ENCODE measurements at places on chromosomes 5 and 9.

DNA sequence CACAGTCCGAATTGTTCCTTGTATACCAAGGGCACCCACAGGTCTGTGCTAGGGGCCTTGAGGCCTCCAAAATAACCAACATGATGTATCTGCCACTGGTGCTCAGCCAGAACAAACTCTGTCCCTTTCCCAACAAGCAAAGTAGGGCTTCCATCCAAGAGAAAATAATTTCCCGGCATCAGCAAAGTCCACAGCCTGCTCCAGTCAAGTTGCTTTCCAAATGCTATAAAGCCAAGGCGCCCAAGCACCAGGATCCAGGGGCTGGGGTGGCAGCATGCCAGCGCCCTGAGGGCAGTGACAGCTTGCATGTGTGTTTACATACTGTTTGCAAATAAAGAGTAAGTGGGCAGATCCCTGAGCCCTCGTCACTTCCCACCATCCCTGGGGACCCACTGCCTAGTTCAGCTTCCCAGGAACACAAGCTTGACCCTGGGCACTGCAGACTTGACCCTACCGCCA is 155.9 kb downstream of the ERCC6L2 start:
- DNase-seq: no peak

- DNase-seq: no peak
Observed at GRCh38 chr5:6356578-6357164, 21.7 kb downstream of the MED10 start.

GRCh38 chr9:132135456-132135855 is 26.4 kb upstream of the NTNG2 start:
- DNase-seq: no peak

DNA sequence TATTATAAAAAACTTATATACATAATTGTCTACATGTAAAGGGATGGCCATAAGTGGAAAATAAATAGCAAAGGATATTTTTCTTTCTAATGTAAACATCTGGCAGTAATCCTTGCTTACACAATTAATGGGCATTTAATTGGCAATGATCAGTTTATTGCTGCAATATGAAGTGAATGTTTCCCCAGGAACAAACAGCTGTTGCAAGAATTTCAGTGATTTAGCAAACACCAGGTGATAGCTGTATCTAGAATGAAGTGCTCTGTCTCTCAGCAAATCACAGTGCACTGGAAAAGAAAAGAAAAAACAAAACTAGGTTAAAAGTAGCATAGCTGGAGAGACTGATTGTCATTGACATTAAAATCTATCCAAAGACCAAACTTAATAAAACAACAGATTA is 594.5 kb upstream of the ARRDC3 start:
- DNase-seq: no peak

DNA sequence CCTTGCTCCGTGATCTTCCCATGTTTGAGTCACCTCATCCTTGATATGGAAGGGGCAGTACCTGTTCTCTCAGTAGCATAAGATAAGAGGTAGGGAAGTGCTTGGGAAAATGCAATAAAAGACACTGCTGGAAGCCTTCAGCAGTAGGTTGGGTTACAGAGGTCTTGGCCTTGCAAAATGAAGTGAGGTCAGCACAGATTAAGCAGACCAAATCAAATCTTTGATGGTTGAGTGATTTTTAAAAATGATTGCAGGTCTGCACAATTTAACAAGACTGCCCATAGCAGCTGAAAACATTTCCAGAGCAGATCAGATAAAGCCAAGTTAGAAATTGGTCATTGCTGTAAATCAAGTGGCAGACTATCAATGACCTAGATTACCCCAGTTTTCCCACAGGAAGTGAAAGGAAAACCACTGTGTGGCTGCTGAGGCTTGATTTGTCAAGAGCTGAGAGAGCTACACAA is 32.9 kb downstream of the PALM2AKAP2 start:
- no peak for DNase-seq

GRCh38 chr5:74072646-74073045 is 446.6 kb downstream of the ARHGEF28 start:
- no peak for DNase-seq

- no peak for DNase-seq
Observed at GRCh38 chr5:41083306-41083705, 12.2 kb upstream of the MROH2B start.

- no peak for DNase-seq
Observed at GRCh38 chr5:98714710-98715288, 58.7 kb upstream of the RGMB start.

- no peak for DNase-seq
Observed at GRCh38 chr9:5013374-5013773, 28.3 kb downstream of the JAK2 start.

- DNase-seq: no peak
Observed at GRCh38 chr5:164277720-164278119, 772.3 kb downstream of the MAT2B start.

DNA sequence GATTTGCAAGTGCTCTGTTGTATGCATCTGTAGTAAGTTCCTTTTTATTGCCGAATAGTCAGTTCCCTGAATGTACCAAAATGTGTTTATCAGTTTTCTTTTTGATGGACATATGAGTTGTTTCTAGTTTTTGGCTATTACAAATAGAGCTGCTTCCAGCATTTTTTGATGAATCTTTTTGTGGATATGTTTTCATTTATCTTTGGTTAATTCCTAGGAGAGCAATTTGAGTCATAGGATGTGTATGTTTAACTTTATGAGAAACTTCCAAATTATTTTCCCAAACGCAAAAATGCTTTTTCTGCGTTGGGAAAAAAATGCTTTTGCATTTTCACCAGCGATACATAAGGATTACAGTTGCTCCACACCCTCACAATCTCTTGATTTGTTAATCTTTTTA is 287.7 kb downstream of the FER start:
- DNase-seq: no peak

DNA sequence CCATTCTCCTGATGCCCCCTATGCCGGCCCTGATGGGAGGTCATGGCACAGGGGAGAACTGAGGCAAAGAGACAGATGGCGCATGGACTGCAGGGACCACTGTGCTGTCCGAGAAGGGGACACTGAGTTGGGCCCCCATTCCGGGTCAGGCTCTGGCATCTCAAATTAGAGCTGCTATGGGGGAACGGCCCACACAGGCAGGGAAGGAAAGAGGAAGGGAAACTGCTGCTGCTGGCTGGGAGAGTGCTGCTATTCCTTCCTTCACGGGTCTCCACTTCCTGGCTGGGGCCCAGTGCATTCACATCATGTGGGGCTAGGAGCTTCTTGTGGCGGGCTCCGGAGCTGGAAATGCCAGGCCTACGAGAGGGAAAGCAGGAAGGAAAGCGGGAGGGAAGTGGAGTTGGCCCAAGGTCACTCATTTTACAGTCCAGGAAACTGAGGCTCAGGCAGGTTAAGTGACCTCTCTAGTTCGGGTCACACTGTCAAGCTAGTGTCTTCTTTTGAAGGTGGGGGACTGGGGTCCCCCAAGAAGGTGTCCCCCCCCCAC is 1.3 kb upstream of the CARD19 start:
- no peak for DNase-seq

- no peak for DNase-seq
Observed at GRCh38 chr5:14710313-14710994, 45.9 kb downstream of the OTULIN start.

- no peak for DNase-seq
Observed at GRCh38 chr5:110965773-110966581, 105.5 kb upstream of the TSLP start.

DNA sequence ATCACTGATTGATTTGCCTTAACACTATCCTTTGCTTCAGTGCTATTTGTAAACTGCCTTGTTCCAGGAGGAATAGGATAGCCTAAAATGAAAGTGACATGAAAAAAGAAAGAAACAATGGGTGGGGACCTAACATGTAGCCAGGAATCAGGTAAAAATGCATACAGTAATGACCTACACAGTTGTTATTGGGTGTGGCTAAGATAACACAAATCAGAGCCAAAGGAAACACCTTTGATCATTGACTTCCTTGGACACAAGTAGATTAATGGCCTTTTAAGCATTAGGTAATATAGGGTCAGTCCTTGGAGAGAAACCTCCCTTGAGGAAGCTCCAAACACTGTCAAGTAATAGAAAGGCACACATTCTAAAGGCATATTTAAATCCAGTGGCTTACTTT is 220.4 kb downstream of the TRPM3 start:
- DNase-seq: no peak

GRCh38 chr9:113293285-113293878 is 9.8 kb downstream of the RNF183 start:
- no peak for DNase-seq

GRCh38 chr5:71475788-71476384 is 20.4 kb downstream of the BDP1 start:
- no peak for DNase-seq

DNA sequence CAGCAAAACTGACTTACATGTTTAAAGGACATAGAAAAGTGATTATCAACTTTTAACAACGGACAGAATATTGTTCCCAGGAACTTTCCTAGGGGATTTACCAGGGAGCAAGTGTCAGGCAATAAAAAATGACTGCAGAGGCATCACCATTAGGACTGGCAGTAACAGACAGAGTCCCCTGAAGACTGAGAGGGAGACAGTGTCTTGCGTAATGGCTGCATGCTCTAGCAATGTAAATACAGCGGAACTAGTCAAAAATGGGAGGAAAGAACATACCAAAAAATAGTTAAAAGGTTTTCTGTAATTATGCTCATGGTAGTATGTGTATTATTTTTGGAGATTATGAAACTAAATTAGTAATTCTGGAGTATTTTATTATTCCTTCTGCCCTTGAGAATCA is 181.8 kb downstream of the CRB2 start:
- no peak for DNase-seq

DNA sequence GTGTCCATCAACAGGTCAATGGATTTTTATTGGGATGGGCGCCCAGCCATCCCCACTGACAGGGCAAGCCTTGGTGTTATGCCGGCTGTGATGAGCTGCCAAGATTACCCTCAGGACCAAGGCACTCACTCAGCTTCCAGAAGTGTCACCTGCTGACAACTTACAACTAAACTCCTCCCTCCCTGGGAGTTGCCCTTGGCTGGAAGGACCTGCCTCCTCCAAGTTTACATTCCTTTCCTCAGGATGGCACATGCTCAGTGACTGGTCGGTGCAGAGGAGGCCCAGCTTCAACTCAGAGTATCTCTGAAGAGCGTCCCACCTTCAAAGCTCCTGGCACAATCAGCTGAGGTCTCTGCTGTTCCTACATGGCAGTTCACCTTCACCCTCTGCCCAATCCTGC is 52.5 kb upstream of the ZBTB43 start:
- DNase-seq: no peak

DNA sequence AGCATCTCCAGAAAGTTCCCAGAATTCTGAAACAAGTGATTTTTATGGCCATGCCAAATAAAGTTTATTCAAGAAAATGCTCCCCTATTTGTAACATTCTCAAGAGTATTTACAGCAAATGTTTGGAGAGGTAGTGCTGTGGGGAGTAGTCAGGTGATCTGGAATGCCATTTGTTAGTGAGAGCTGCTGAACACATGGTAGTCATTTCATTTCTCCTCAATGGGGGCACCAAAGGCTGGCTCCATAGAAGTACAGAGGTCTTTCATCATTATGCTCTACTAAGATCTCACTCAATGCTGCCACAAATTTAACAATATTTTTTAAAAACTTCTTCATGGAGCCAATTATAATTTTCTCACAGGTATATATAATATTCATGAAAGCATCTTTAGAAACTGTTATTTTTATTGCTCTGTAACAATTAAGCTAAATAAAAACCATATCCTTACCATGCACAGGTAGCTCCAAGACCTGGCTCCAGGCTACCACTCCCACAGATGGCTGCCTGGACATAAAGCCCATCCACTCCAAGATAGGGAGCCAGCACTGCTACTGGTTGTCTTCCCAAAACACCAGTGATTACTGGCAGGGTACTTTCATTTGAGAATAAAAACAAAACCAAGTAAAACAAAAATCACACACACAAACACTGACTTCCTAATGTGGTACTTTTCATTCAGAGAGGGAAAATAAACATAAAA is 200.8 kb downstream of the PLK2 start:
- DNase-seq: no peak

DNA sequence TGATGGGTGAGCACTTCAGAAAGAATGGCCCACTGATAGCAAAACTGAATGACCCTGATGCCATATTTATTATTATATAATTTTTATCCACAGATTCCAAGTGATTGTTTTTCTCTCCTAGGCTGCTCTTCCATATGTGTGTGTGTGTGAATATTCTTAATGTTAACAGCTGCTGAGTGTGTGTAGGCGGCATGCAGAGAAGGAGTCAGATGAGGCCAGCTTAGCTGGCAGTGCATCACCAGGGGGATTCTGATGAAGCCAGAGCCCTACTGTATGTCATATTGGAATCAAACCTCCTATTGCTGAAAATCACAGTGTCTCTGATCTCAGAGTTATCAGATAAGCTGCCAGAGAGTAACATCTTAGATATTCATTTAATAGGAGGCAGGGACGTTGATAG is 177.1 kb downstream of the DMAC1 start:
- DNase-seq: no peak

DNA sequence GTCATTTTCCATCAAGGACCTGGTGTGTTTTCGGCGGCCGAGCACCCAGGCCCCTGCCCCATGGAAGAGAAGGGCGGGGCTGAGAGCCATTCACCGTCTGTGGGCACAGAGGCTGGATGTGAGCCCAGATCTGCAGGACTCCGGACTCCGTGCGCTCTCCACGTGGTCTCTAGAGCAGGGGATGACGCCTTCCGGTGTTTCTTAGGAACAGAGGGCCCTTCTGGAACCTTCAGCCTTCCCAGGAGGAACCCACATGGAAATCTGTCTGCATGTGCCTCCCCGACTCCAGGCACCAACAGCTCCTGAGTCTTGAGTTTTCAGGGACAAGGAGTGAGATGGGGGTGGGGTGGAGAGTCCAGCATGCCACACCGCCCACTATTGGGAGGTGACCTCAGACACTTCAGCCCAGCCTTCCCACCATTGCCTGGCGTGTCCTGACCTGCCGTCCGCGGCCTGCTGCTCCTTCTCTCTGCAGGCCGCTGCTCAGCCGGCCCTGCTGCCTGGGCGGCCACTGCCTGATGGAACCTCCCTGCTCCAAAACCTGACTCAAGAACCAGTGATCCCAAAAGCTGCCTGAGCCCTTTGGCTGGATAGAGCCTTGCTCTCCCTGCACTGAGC is 2.4 kb upstream of the RXRA start:
- no peak for DNase-seq

DNA sequence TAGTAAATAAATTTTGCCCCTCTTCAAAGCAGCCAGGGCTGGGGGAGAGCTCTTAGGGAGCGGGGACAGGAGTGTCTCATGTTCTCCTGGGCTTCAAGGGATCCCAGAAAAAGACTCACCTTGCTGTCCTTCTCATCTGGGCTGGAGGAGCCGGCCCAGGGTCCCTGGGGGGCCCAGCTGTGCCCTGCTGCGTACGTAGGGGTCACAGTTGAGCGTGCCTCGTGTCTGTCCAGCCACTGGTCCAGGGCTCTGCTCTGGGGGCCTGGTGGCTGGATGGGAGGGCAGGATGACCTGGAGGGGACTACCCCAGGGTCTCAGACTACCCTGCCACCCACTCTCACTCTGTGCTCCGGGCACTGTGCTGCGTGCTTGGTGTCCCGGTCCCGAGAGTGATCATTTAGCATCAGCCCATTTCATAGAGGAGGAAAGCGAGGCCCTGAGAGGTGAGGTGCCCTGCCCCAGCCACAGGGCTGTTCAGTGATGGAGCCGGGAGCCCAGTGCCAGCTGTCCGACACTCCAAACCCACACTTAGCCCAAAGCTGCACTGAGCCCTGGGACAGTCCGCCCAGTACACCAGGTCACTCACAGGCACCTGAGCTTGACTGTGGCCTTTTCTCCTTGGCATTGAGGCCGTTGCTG is 26.2 kb upstream of the TDRD7 start:
- DNase-seq: no peak

All from T-helper 2 cell (primary cell).